MG63 (cell line): ENCODE measurements at places on chromosomes 3 and 15.

DNA sequence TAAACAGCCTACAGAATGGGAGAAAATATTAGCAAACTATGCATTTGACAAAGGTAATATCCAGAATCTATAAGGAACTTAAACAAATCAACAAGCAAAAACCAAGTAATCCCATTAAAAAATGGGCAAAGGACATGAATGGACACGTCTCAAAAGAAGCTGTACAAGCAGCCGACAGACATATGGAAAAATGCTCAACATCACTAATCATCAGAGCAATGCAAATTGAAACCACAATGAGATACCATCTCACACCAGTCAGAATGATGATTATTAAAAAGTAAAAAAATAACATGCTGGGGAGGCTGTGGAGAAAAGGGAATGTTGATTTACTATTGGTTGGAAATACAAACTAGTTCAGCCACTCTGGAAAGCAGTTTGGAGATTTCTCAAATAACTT, 30.7 kb upstream of the PPM1L start:
- DNase-seq, result no peak

DNA sequence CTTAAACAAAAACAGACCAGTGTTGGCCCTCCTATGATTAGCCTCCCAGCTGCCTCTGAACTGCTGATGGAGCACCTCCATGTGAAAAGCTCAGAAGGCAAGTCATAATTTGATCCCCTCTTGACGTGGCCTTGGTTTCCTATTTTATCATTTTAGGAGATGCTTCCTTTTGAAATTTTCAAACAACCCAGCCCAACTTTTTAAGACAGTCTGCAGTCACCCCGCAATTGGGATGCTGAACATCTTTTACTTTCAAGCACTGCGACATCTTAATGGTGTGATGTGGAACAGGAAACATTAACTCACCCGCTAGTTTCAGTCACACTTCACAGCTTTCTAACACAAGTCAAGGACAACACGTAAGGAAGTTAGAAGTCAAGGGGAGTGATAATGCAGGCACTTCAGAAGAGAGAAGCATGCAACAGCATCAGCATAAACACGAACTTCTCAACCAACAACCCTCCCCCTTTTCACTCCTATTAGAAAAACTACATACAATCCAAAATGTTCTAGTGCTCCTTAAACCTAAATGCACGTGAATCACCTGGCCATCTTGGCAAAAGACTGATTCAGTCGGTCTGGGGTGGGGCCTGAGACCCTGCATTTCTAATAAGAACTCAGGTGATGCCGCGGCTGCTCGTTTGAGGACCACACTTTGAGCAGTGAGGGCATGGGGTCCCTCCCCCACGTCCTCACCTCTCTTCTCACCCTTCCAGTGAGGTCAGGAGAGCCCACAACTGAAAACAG, 161.5 kb downstream of the FOXP1 start:
- DNase-seq, result no peak

DNA sequence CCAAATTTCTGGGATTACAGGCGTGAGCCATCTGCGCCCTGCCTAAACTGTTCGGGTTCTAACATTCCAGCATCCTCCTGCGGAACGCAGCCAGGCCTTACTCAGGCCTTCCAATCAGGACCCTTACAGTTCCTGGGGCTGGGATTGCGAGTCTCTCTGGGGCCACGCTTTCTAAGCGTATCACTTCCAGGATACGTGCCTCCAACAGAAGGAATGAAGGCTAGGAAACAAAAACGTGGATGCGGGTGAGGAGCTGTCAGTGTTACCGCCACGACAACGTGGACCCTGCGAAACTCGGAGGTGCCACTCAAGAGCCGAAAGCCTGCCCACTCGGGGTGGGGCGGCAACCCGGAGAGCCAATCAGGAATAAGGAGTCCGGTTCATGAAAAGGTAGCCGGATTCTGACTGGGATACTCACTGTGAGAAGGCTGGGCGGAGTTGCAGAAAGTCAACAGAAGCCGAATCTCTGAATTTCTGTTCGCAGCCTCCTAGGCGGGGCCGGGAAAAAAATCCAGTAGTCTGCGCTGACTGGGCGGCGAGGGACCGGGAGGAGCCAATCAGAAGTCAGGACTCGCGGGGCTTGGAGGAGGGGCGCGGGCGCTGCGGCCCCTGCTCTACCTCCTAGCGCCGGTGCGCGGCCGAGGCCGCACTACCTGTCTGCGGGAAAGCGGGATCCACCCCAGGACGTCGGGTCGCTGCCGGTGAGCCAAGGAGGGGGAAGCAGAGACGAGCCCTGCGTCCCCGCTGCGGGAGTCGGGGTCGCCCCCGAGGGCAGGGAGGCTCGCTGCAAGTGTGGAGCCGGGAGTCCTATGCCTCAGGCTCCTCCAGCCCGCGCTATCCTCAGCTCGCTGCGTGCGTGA, at the start of gene HYKK:
HYKK (plus strand) TSS at position 607 of the 860 bp plus-strand sequence. CDS start 5,512 bp downstream, outside the sequence.
- peak; percentile 96 for DNase-seq

GRCh38 chr3:22594990-22595389, 608.1 kb upstream of the UBE2E2 start:
- no peak for DNase-seq

DNA sequence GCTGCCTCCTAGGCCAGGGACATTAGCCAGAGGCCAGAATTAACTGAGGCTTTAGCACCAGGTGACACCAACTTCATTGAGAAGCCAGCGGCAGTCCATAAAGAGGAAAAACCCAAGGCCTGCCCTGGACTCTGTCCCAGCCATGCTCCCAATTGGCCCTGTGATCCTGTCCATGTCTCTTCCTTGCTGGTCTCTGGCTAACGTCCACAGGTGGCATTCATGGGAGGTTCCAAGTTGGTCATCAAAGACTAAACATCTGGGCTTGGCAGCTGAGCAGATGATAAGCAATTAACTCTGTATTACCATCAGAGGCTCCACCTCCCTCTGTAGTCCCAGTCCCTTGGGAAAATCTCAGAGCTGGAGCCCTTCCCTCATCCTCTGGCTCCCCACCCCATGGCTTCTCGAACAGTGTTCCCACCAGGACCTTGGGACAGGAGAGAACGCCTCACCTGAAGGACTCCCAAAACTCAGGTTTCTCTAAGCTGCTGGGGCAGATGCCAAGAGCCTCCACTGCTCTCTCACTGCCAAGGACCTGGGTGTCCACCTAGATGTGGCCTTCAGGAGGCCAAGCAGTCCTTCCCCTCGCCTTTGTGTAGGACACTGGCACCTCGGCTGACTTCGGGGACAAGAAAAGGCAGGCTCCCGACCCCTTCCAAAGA, 40.4 kb downstream of the GOLGA6A start:
- no peak for DNase-seq

- DNase-seq, result peak; percentile 33
These were observed 27.6 kb downstream of the SUCNR1 start for GRCh38 chr3:151900884-151901643.

DNA sequence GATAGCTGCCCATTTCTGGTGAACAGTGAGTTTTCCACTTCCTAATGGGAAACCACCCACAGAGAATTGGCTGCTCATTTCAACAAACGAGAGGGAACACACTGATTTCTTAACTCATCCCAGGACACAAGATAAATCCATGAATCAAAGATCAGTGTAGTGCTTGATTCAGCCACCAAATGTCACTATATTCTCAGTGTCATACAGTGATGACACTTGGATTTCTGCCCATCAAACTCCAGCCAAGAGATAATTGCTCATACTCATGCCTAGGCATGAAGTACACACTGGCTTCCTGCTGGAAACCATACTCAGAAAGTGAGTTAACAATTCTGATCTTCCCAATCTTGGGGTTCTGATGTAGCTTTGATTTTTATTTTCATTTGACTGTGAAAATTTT, 35.4 kb upstream of the GRM7 start:
- no peak for DNase-seq

GRCh38 chr15:29115093-29115991, 154.3 kb downstream of the NSMCE3 start:
- DNase-seq, result no peak

DNA sequence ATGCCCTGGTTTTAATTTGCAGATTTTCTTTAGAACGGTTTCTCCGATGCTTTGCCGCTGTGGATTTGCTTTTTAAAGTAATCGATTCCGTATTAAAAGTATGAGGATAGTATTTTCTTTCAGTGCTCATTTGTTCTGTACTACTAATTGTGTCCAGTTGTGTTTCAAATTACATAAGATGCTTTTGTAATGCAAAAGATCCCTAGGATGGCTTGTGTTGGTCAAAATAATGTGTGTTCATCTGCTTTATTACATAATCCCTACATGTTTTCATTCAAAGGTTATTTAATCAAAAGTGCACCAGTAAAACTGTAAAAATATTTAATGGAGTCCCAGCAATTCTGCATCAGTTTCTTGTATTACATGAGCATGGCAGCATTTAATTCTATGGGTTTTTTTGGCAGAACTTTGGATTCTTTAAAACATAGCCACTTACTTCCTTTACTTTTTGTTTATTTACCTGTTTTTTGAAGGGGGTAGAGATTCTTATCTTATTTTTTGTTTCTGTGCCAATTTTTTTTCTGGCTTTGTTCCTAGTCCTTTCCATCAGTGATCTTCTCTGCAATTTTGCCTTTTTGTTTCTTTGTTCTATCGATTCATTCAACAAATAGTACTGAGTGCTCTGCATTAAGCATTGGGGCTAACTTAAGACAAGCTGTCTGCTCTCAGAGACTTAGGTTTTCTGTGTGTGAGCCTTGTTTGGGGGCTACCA, 352.8 kb downstream of the LRTM1 start:
- DNase-seq, result no peak

DNA sequence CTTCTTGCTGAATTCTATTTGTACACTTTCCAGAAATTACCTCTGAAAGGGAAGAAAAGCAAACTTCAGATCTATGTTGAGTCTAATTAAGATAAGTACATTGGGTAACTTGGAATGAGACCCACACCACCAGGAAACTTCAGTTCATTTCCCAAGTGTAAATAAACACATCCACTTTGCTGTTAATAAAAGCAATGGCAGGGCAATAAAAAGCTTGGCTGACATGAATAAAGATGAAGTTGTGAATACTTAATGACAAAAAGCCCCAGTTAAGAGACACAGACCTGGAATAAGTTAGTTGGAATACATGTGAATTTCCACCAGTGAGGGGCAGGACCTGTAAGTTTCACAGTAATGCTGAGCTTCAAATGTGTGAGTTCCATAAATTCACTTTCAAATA, 83.3 kb downstream of the MEX3B start:
- no peak for DNase-seq

GRCh38 chr15:80801891-80802680, 22.9 kb downstream of the CEMIP start:
- DNase-seq, result peak; percentile 88

DNA sequence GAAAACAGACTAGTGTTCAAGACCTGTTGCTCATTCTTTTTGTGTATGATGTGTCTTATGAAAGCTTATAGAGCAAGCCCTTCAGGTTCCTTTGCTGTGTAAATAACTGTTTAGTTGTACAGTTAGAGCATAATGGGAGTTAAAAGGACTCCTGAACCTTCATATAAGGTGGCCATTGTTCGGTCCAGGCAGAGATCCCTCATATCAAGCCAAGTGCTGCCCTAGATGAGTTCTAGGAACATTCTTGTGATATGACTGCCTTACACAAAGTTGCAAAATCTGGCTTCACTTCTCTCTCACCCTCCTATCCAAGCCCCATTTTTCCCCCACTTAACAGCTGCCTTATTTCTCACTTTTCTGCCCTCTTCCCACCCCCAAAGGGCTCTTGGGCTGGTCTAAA, 26.9 kb downstream of the GYG1 start:
- DNase-seq, result no peak

DNA sequence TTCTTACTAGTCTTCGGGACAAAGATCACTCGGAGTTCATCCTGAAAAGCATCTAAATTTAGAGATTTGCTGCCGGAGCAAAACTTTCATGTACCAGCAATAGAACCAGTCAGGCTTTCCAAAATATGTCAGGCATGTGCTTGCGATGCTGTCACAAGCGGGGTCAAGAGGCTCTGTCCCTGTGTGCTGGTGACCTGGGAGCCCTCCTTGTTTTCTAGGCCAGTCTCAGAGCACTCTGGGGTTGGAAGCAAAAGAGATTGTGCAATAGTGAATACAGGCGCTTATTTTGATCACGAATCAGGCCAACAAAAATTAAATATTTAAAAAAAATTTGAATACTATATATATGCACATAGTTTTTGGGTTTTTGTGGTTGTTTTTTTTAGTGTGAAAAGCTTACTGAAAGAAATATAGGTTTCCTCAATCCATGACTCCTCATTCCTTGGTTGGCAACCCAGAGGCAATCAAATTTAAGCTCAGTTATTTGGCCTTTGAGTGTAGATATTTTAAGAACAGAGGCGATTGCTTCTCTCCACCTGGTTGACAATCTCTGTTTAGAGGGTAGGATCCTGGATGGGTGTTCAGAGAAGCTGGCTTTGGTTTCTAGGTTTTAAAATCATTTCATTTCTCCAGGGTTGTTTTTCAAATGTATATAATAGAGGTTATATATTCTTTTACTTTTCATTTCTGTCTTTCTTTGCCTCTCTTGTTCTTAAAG, 8.4 kb upstream of the KLHL24 start:
- DNase-seq, result no peak

DNA sequence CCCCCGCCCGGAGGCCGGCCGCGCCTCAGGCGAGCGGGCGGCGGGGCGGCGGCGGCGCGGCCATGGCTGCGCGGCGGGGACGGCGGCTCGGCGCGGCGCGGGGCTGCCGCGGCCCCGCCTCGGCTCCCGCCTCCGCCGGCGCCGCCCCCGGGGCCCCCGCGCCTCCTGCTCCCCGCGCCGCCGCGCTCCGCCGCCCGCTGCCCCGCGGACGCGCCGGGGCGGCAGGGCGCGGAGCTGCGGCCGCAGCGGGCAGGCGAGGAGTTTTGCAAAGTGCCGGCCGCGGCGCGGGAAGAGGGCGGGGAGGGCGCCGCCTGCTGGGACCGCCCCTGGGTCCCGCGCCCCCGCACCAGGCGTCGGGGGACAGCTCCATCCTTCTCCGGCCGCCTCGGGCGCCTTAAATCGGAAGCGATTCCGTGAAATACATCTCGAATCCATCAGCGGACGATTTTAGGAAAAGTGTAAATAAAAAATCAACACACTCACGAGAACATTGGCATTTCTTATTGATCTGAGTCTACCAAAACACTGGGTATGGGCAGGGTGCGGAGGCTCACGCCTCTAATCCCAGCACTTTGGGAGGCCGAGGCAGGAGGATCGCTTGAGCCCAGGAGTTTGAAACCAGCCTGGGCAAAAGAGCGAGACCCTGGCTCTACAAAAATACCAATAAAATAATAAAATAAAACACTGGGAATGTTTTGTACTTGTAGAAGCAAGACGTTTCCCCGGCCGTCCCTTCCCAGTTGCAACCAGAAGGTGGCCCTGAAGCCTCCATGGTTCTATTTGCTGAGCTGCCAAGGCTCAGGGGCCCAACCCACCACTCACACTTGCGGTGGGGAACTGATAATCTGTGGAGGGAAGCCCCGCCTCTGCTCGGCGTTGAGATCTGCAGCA, 136.9 kb downstream of the NUP210 start:
- DNase-seq, result peak; percentile 17
